ENCODE measurements at places on chromosomes 7 and 10.

- no peak for DNase-seq
These were observed 299.4 kb downstream of the PTEN start for GRCh38 chr10:88162852-88163251.

- no peak for DNase-seq
These were observed at the start of gene CDHR3 for GRCh38 chr7:105963038-105963667. TSS of gene CDHR3 (plus strand) at chr7:105963264. CDS start at chr7:105963319, 55 bp downstream.

DNA sequence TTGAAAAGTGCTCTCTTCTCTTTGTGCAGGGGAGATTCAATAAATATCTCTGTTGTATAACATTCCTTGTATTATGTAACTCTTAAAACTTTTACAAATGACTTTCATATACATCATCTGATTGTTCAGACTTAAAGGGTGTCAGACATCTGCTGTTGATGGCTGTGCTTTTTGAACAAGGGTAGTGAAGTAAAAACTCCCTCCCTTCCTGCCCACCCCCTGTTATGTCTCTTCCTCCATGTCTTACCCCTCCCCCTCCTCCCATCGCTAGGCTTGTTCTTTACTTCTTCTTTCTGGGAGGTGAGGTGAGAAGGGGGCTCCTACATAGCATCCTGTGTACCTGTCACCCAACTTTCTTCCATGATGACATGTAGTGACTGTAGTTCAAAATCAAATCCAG is 23.4 kb upstream of the ABCB4 start:
- no peak for DNase-seq

GRCh38 chr10:128081720-128082119 is 44.5 kb downstream of the MKI67 start:
- DNase-seq: no peak

DNA sequence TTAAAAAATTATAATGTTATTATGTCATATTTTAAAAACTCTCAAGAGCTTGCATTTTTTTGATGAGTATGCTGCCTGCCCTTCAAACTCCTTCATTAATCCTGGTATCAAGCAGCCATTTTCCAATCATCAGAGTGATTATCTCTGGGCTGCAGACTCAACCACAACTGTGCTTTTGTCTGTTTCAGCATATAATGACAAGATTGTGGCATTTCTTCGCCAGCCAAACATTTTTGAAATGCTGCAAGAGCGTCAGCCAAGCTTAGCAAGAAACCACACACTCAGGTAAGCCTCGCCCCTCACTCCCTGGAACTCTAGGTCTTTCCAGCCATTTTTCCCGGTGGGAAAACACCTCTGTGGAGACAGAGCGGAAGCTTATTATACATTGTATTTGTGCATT is 90.0 kb upstream of the STK17A start:
- DNase-seq: no peak

- DNase-seq: peak; percentile 41
These were observed 613 bp downstream of the USP6NL start for GRCh38 chr10:11610826-11611247.

GRCh38 chr10:127315888-127316287 is 119.5 kb upstream of the INSYN2A start:
- DNase-seq: no peak

DNA sequence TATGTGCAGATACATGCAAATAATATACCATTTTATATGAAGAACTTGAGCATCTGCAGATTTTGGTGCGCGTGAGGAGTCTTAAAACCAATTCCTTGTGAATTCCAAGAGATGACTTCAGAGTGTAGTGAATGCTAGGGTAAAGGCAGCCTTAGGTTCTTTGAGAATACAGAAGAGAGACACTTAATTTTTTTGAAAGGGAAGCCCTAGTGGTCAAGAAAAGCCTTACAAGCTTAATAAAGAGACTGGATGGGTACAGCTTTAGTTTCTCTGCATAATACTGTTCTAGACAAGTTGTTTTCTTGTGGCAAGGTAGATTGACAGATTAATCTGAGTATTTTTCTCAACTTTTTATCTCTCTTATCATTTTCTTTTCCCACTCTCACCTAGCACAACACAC is 636.5 kb downstream of the DNAJB9 start:
- no peak for DNase-seq

DNA sequence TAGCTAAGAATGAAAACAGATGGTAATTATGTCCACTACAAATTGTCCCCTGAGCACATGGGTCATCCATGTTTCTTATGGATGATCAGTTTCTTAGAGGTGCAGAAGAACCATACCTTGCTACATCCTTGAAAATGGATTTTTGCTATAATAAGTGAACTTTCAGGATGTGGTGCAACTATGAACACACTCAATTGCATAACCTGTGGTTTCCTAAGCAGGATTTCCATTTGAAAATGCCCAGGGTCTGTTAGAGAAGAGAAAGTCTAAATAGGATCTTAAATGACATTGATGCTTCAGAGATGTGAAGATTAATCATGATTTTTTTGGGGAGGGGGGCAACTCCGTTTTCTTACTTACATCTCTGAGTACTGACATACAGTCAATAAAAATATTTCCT is 39.6 kb upstream of the CACNB2 start:
- peak; percentile 1 for DNase-seq

- DNase-seq: no peak
These were observed 1.9 kb upstream of the PAX4 start for GRCh38 chr7:127619681-127620405.

- no peak for DNase-seq
These were observed 291.0 kb downstream of the GPR158 start for GRCh38 chr10:25465582-25466372.

DNA sequence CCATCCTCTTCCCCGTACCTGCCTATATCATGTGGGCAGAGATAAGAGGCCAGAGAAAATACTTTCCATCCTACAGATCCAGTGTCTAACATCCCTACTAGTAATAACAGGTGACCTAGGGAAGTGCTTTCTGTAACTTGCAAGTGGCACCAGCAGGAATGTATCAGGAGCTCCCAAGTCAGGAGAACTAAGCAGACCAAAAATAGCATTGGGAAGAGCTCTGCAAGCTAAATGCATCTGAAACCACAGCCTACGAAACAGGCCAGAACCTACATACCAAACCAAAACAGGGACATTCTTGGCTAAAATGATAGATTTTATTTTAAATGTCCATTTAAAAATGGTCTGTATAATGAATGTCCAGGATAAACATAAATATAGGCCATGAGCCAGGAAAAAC is 680.8 kb downstream of the PHTF2 start:
- DNase-seq: no peak

- no peak for DNase-seq
These were observed 14.7 kb downstream of the ATRNL1 start for GRCh38 chr10:115107830-115108229.

DNA sequence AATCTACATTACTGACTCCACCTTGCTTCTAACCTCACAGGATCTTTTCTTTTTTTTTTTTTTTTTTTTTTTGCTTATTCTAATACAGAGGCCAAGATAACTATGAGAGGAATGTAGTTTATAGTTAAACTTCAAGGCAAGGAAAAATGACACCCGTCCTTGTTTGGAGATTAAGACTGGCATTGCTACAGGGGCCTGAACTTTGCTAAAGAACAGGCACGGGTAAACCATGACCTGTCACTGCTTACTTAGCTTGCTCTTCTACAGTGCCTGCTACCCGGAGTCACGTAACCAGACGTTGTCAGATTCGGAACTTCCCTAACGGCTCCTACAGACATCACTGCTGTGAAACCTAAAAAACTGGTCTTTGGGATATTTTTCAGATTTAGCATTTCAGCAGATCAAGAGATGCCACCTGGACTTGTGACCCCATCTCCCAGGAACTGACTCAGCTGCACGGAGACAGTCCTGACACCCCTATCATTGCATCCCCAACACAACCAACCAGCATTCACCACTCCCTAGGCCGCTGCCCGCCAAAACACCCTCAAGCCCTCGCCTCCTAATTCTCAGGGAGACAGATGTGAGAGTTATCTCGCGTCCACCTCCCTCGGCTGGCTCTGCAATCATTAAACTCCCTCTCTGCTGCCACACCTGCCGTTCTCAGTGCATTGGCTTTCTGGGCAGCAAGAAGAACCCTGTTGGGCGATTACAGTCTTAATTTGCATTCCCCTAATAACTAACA is 27.5 kb downstream of the MAD1L1 start:
- DNase-seq: no peak

DNA sequence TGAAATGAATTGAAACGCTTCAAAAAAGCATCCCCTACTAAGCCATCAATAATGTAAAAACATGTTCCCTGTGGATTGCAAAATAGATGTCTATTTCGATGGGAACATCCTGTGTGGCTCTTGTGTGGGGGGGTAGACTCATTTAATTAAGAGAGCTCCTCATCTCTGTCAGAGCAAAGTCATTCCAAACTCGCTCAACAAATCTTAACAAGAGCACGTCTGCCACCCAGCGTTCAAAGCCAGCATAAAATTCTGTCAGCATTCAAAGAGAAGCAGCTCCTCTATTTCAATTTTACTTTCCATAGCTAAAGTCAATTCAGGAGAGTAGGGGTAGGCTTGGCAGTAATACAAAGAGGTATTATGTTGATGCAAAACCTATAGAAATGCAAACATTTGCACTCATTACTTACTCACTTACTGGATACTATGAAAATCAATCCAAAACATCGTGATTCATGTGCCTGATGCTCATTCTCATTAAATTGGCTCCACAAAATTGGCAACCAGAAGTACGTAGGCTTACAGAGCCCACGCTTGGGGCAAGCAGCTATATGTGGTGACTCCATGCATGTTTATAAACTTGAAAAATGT is 114.9 kb downstream of the IPMK start:
- peak; percentile 58 for DNase-seq

DNA sequence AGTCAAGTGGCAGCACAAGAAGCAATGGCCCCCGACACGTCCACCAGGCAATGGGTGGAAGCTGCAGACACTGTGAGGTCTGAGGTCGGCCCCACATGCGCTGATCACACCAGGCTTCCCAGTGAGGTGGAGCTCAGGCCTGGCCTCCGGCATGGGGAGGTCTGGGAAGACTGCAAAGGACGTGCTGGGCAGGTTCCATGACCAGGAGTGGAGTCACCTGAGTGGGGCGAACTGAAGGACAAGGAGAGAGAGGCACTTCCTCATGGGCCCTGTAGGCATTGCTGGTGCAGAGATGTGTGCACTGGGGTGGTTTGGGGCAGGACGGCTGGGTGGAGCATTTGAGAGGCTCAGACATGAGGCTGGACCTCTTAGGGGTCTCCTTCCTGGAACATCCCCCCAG is 35.1 kb downstream of the C10orf120 start:
- no peak for DNase-seq

- no peak for DNase-seq
These were observed 109.7 kb downstream of the HIP1 start for GRCh38 chr7:75629044-75629443.

DNA sequence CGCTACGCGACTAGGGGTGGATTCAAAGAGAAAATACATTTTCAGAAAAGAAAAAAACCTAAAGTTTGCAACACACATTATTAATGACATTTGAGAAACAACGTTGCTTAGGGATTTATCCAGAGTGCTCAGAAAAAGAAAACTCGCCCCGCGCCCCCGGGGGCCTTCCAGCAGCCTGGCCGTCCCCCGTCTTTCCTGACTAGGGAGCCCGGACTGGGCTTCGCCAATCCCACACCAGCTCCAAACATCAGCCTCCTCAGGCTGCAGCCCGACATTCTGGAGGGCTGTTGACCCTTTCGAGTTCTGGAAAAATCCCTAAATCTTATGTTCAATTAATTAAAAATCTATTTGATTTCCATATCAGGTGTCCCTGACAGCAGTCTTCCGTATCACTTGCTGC is 48.6 kb downstream of the CLEC2L start:
- no peak for DNase-seq

GRCh38 chr10:72480861-72481260 is 126.1 kb upstream of the DNAJB12 start:
- no peak for DNase-seq

DNA sequence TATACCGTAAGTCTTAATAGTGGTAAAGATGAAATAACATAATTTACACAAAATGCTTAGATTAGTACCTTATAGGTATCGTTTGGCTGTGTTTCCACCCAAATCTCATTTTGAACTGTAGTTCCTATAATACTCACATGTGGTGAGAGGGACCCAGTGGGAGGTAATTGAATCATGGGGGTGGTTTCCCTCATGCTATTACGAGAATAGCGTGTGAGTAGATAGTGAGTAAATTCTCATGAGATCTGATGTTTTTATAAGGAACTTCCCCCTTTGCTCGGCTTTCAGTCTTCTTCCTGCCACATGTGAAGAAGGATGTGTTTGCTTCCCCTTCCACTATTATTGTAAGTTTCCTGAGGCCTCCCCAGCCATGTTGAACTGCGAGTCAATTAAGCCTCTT is 426.3 kb upstream of the POT1 start:
- DNase-seq: peak; percentile 97

DNA sequence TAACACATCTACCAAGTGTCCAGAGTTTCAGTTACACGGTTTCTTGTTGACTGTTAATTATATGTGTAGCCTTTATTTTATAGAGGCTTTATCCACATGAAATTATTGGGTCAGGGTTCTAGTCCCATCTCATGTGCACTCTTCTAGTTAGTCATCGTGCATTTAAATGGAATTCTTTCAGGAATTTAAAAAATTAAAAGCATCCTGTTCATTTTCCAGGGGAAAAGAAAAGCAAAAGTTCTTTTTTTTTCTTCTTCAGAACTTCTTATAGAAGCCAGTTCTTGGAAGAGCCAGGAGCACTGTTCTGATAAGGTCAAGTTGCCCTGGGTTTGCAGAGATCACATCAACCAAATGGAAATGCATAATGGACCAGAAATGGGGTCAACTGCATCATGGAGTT is 324.7 kb downstream of the INHBA start:
- DNase-seq: no peak

GRCh38 chr10:103139803-103140202 is 53.3 kb downstream of the NT5C2 start:
- DNase-seq: no peak

- no peak for DNase-seq
These were observed 87.2 kb downstream of the RNF216 start for GRCh38 chr7:5694221-5694754.

DNA sequence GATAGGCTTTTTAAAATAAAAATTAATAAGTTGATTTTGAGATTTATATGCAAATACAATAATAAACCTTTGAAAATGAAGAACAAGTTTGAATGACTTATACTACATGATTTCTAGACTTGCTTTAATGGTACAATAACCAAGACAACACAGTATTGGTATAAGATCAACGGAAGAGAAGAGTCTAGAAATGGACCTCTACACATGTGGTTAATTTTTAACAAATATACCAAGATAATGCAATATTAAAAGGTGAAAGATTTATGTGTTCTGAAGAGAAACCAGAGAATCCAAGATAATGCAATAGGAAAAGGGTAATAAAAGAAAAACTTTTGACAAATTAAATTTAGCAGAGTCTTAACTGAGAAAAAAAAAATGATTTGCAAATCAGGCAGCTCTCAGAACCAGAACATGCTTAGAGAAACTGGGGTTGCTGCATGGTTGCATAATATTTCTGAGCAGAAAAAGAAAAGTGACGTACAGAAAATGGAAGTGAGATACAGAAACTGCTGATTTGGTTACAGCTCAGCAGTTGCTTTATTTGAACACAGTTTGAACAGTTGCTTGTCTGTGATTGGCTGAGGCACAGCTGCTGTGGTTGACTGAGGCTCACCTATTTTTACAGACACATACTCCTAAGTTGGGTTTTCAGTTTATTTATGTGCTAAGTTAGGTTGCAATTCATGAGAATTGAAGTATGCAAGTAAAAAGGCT is 365.9 kb downstream of the CRPPA start:
- no peak for DNase-seq

All from KBM-7 (cell line).